ENCODE measurements at places on chromosomes 11 and 22. TPM values are rescaled to one million over a fixed set of nuclear protein-coding genes. Genes with fewer than 3 reads are reported as not detected.

TRIM51 gene
- not detected for total RNA-seq

BIK gene
- 4.2 TPM for total RNA-seq

MS4A3 gene
- not detected for total RNA-seq

KCNJ4 gene
- total RNA-seq: 0.08 TPM

TTC36 gene
- total RNA-seq: not detected

ADAMTS15 gene
- not detected for total RNA-seq

GGTLC3 gene
- total RNA-seq: not detected

MMP1 gene
- not detected for total RNA-seq

CCDC88B gene
- total RNA-seq: 12.8 TPM

TPBGL gene
- not detected for total RNA-seq

OR4P4 gene
- not detected for total RNA-seq

ROM1 gene
- total RNA-seq: 10.9 TPM

APOA4 gene
- not detected for total RNA-seq

TMPRSS6 gene
- not detected for total RNA-seq

PATE2 gene
- not detected for total RNA-seq

SMTNL1 gene
- not detected for total RNA-seq

SLC6A5 gene
- not detected for total RNA-seq

BTBD18 gene
- not detected for total RNA-seq

RASGRP2 gene
- total RNA-seq: not detected

NXPE2 gene
- not detected for total RNA-seq

SCARF2 gene
- total RNA-seq: 0.39 TPM

NRGN gene
- total RNA-seq: 12.4 TPM

RHOD gene
- 62.8 TPM for total RNA-seq

FADS2 gene
- not detected for total RNA-seq

SIRT3 gene
- total RNA-seq: 8.6 TPM

SYT13 gene
- total RNA-seq: 10.1 TPM

CBLIF gene
- not detected for total RNA-seq

ARHGAP32 gene
- 44.2 TPM for total RNA-seq

KLHL35 gene
- 23.5 TPM for total RNA-seq

DLG2 gene
- total RNA-seq: 0.86 TPM

HTR3A gene
- total RNA-seq: not detected

DKK3 gene
- not detected for total RNA-seq

MIOX gene
- total RNA-seq: not detected

OR6Q1 gene
- total RNA-seq: not detected

NCF4 gene
- total RNA-seq: not detected

VPREB1 gene
- not detected for total RNA-seq

OR2AG1 gene
- not detected for total RNA-seq

MS4A4A gene
- total RNA-seq: not detected

DNAJB13 gene
- 0.46 TPM for total RNA-seq

TREH gene
- total RNA-seq: 0.05 TPM

BTG4 gene
- total RNA-seq: not detected

CABP4 gene
- 16.2 TPM for total RNA-seq

TRIM29 gene
- total RNA-seq: 226 TPM

NLRP6 gene
- not detected for total RNA-seq

OR5P2 gene
- total RNA-seq: not detected

CCDC15 gene
- total RNA-seq: 1.3 TPM

OR10A5 gene
- not detected for total RNA-seq

PNPLA5 gene
- not detected for total RNA-seq

FIBIN gene
- total RNA-seq: not detected

OR51B2 gene
- total RNA-seq: not detected

RAPSN gene
- not detected for total RNA-seq

OSBPL5 gene
- total RNA-seq: 93.1 TPM

CDC42EP1 gene
- total RNA-seq: 68.7 TPM

VSIG2 gene
- total RNA-seq: 137 TPM

OR51G1 gene
- total RNA-seq: not detected

GUCY1A2 gene
- total RNA-seq: not detected
